Activated T-helper 1 cell treated with anti-CD3 and anti-CD28 coated beads, Interleukin-2, amount 50 U/mL, for 16 hours (primary cell): ENCODE measurements at places on chromosomes 7 and 10.

GRCh38 chr7:22872096-22872807, 49.6 kb upstream of the TOMM7 start:
- no peak for DNase-seq

- no peak for DNase-seq
These were observed 819.4 kb downstream of the MAGI2 start for GRCh38 chr7:78634093-78634492.

DNA sequence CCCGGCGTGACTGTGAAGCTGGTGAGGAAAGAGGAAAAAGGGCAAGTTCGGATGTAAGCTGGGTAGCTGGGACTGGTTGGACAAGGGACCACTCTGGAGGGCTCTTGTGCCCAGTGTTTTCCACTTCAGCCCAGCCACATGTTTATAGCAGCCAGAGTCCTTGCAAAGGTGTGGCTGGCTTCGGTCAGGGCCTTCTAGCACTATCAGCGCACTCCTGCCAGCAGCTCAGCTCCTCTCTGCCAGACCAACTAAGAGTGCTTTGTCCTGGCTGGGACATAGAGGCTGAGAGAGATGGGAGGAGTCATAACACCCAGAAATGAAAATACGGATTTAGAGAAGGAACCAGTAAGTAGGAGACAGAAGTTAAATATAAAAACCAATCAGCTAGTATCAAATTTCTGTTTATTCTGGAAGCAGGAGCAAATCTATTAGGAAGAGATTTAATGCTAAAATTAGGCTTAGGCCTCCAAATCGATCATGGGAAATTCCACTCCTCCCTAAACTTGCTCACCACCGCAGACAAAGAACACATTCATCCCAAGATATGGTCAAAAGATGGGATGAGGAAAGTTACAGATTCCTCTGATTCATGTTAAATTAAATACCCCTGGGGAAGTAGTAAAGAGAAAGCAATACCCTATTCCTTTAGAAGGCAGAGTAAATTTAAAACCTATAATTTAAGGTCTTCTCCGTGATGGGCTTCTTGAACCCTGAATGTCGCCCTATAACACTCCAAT, 135.0 kb downstream of the RALA start:
- no peak for DNase-seq

DNA sequence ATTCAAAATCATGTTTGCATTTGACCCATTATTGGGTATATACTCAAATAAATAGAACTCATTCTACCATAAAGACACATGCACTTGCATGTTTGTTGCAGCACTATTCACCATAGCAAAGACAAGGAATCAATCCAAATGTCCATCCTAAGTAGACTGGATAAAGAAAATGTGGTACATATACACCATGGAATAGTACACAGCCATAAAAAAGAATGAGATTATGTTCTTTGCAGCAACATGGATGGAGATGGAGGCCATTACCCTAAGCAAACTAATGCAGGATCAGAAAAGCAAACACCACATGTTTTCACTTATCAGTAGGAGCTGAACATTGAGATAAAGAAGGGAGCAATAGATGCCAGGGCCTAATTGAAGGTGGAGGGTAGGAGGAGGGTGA, 12.0 kb upstream of the HHEX start:
- no peak for DNase-seq

DNA sequence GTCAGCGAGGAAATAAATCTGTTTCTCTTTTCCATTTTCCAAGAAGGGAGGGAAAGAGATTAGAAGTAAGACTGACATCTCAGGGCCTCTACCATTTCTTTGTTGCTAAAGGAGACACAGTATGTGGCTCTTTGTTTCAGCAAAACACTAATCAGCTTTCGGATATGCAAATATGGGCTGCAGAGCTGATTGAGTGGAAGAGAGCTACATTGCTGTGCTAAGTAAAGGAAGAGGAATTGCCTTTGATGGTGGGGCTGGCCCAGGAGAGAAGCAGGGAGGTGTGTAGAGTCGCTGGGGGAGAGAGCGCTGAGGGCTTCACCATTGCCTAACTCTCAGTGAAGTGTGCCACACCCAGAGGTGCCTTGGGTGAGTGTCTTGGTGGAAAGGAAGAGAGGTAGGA, 284.8 kb downstream of the SDK1 start:
- no peak for DNase-seq

- no peak for DNase-seq
These were observed 208.5 kb downstream of the TRIL start for GRCh38 chr7:28749638-28750037.

DNA sequence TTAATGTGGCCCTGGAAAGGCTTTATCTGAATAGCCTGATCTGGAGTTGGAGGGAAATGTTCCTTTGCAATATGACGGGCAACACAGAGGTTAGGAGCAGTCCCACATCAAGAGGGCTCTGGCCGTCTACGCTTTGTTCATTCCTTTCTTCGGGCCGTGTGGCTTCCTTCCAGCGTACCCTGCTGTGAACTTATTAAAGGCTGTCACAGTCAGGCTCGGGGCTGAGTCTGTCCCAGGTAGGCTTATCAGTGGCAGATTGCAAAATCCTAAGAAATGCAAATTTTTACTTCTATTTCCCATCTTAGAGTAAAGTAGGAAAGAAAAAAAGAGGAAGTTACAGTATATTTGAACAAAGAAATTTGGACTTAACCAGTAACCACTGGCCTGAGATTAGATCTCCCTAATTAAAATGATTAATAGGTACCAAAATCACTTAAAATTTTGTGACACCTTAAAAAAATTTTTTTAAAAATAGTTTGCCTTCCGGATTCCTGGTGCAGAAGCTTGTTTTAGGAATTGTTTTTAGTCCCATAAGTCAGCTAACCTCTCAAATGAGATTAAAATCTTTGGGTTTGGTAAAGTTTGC, 453.1 kb upstream of the MKI67 start:
- DNase-seq = no peak

DNA sequence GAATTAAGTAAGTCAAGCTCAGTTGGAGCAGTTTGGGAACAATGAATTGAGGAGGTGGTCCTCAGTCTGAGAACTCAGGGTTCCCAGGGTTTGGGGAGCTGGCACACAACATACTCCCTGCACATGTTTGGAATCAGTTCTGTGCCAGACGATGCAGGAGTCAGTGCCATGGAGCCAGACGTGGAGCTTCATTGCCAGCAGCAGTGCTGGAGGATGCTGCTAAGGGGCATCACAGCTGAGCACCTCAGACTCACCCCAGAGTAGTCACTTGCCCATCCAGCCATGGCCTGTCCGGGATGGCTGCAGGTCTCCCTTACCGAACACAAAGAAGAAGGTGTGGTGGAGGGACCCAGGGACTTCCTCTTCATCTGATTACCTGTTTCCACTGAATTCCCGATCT, 7.9 kb downstream of the GIMAP5 start:
- DNase-seq = no peak

GRCh38 chr7:121076350-121077164, 88.0 kb downstream of the CPED1 start:
- DNase-seq = no peak

DNA sequence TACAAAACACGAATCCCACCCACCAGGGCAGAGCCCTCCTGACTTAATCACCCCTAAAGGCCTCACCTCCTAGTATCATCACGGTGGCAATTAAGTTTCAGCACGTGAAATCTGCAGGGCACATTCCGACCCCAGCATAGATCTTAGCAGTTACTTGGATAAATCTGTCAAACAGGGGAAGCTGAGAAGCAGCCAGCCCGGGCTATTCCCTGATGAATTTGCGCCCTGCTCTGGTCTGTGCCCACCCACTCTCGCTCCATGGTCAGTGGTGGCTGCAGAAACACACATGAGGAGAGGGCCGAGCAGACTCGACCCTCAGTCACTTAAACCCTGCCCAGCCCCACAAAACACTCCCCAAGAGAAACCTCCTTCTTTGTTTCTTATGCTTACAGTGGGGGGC, 28.7 kb downstream of the INSIG1 start:
- DNase-seq = no peak

DNA sequence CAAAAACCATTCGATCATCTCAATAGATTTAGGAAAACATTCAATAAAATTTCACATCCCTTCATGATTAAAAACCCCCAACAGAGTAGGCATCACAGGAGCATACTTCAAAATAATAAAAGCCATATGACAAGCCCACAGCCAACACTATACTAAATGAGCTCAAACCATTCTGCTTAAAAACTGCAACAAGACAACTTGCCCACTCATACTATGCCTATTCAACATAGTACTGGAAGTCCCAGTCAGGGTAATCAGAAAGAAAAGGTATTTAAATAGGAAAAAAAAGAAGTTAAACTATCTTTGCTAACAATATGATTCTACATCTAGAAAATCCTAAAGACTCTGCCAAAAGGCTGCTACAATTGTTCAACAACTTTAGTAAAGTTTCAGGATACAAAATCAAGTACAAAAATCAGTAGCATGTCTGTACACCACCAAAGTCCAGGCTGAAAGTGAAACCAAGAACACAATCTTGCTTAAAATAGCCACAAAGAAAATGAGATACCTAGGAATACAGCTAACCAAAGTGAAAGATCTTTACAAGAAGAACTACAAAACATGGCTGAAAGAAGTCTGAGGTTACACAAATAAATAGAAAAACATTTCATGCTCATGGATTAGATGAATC, 882.6 kb downstream of the GRM8 start:
- DNase-seq = no peak

DNA sequence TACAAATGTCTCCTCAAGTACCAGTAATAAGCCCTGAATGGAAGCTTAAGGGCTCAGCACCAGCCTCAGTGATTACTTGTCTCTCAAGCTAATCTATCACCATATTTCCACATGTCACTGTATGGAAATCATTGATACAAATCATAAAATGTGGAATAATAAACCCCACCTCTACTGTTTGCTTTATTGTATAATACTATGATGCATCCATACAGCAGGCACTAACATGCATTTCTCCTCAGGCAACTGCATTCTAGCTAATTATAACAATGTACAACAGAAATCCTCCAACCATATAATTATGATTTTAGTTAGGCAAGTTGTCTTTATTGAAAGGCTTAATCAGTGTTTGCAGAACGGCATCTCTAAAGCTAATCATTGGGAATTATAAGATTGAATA, 26.2 kb downstream of the CRPPA start:
- no peak for DNase-seq

GRCh38 chr7:17206349-17206905, 92.0 kb upstream of the AHR start:
- no peak for DNase-seq

- DNase-seq = no peak
These were observed 3.5 kb upstream of the COMTD1 start for GRCh38 chr10:75239096-75239790.

GRCh38 chr10:12350167-12350872, 973 bp downstream of the CAMK1D start:
- DNase-seq = peak; percentile 28
